ENCODE measurements at places on chromosomes 6 and 20.
A peak's percentile ranks its signal among the peaks of the same experiment; 100 is the strongest.

DNA sequence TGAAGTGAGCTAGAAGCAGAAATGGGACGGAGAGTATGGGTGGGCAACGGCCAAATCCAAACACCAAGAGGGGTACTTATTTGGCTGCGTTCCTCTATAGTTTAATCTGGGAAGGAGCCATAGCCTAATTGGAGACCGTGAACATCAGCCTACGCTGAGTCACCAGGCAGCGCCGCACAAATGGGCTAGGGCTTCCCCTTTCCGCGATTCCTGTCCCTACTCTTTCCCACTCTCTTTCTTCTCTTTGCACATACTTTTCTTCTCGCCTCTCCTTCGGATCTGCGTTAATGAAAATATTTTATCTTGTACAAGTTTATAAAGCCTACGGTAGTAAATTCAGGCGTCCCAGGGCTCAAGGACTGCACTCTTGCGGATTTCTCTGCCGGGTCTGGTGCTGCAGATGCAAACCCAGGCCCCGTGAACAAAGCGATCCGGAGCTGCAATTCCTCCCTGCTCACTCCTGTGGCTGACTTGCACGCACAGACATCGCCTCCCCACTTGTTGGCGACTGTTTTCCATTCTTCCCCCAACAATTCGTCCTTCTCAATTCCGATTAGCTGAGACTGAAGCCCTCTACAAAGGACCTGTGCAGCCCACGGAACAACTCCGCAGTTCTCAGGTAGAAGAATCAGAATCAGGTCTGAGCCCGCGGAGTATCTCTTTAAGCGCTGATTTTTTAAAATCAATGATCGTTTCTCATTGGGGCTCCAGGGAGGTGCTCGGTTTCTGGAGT is 4.2 kb upstream of the TBX18 start:
- DNase-seq, result no peak

DNA sequence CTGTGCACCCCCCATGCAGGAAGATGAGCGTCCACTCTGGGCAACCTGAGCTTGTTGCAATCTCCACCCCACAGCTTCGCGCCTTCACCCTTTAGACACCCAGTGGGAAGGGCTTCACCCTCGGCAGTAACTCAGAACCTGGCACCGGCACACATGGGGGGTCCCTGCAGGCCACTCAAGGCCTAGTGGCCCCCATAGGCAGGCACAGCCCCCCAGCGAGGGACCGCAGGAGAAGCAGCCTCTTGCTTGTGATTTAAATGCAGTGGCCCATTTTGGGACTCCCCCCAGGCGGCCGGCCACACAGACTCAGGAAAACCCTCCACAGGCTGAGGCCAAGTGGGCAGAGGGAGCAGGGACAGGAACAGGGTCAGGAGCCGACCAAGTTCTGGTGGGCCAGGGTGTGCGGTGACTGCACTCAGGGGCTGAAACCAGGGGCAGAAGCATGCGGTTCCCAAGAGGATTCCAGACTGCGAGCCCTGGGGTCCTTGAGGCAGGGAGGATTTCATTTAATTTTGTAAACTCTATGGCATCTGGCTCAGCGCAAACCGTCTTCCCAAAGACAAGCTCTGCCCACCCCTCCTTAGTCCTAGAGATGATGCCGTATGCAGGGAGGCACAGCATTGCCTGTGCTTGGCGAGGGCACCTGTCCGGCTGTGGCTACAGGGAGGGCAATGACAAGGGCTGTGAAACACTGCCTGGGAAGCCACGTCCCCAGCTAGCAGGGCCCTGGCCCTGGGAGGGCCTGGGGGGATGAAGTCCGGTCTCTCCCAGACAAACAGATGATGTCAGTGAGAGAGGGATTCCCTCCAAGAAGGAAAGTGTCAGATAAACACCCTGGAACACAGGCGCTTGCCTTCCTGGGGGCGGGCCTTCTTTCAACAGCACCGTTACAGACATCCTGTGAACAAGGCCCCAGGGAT is 52.9 kb upstream of the GPR31 start:
- no peak for DNase-seq

DNA sequence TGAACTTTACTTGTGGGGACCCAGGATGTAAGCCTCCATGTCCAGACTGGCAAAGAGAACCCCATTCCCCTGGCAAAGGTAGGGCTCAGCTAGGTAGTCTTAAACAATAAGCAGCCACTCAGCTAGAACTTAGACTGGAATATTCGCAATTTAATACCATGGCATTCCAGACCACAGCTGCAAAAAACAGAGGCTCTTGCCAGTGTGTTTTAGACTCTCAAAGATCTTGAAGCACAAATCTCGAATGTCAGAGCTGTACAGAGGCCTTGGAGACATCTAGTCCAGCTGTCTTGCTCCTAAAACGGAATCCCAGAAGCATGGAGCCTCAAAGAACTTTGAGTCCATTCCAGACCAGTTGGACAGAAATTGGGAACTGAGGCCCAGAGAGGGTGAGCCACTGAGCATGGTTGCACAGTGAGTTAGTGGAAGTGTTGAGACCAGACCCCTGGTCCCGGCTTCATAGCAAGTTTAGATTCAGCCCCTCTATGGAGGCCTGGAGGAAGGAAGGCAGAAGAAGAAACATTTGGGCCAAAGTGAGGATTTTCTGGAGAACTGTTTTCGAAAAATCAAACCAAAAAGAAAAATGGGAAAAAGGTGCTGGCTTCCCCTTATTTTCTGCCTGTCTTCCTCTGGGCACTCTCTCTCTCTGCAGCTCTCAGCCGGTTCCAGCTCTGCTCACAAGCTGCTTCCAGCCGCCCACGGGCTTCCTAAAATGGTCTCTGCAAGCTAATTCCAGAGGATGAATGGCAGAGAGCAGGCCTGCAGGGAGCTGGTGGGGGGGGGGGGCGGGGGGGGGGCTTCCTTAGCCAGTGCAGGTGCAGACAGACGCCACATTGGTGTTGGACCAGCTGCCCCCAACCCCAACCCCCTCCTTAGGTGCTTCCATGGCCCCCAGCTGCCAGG is 32.4 kb downstream of the AAR2 start:
- no peak for DNase-seq

DNA sequence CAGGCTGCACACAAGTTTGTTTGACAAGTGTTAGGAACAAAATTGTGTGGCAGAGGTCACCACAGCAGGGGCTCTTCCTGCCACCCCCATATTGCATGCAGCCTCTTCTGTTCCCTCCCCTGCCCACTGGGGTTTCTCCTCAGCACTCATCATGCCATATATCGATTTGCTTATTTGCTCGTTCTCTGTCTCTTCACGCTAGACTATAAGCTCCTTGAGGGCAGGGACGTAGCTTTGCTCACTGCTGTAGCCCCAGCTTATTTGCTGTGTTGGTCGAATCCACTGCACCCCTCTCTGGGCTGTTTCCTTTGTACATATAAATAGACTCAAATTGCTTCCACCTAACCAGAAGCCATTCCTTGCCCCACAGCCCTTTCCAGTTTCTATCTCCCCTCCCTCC is 19.6 kb downstream of the MAS1 start:
- DNase-seq, result no peak

GRCh38 chr20:50655311-50655880 is 35.9 kb downstream of the RIPOR3 start:
- peak; percentile 94 for DNase-seq

GRCh38 chr6:39901670-39902069 is 32.6 kb downstream of the MOCS1 start:
- DNase-seq, result no peak

- no peak for DNase-seq
Observed at GRCh38 chr20:20709887-20710286, 2.6 kb downstream of the RALGAPA2 start.

GRCh38 chr20:7585126-7585679 is 355.1 kb downstream of the HAO1 start:
- DNase-seq, result no peak

- DNase-seq, result no peak
Observed at GRCh38 chr20:34941226-34941625, 14.4 kb downstream of the GSS start.

- DNase-seq, result peak; percentile 54
Observed at GRCh38 chr6:119676961-119677360, 327.4 kb upstream of the MAN1A1 start.
